Osteocyte (in vitro differentiated cells): ENCODE measurements at places on chromosomes 7 and 10. TPM values are rescaled to one million over a fixed set of nuclear protein-coding genes. Genes with fewer than 3 reads are reported as not detected.

The FAM25G gene
- not detected in 2 replicates for total RNA-seq

The NEBL gene
- 0.30 and 0.31 TPM in 2 replicates for total RNA-seq

The METTL27 gene
- 2.2 and 2.7 TPM in 2 replicates for total RNA-seq

The TLX1 gene
- not detected in 2 replicates for total RNA-seq

The ZNF488 gene
- 0.35 and 0.55 TPM in 2 replicates for total RNA-seq

The ZNF117 gene
- 8.3 and 10.7 TPM in 2 replicates for total RNA-seq

The FAM131B gene
- 17.0 and 18.4 TPM in 2 replicates for total RNA-seq

The NOD1 gene
- 7.2 and 8.9 TPM in 2 replicates for total RNA-seq

The GAD2 gene
- total RNA-seq, result not detected in 2 replicates
